ENCODE measurements at places on chromosomes 6 and 20. TPM values are rescaled to one million over a fixed set of nuclear protein-coding genes. Genes with fewer than 3 reads are reported as not detected.

- DNase-seq: no peak
These were observed 25.3 kb upstream of the HECA start for GRCh38 chr6:139109558-139109957.

DNA sequence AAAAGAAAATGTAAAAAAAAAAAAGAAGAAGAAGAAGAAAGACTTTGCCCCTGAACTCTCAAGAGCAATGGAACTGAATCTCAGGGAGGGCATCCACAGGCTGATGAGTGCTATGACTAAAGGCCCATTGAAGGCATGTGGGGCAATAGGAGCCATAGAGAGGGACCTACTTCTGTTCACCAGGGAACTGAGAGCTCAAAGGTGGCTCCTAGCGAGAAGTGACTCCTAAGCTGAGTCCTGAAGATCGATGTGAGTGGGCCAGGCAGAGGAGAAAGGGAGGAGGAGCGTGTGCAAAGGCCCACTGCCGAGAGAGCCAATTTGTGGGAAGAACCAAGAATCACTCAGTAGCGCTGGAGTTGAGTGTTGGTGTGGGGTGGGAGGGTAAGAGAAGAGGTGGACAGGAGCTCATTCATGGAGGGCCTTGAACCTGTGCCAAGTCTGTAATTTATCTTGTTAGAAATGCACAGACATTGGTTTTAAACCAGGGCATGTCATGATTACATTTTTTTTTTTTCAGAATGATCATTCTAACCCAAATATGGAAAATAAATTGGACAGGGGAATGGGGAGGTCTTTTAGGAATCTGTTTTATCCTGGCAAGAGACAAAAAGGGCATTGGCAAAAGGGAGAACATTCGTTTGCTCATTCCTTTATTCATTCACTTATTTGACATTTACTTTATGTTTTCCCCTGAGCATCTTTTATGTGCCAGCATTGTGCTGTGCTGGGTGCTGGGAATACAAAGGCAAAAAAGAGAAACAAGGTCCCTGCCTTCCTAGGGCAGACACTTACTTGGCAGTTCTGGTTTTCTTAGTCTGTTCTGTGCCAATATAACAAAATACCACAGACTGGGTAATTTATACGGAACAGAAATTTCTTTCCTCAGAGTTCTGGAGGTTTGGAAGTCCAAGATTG lies 67.4 kb upstream of the DSP start:
- DNase-seq: no peak

- DNase-seq: no peak
These were observed 47.0 kb downstream of the PRL start for GRCh38 chr6:22249711-22250350.

Gene RNF182
- 0.67 TPM for total RNA-seq

- DNase-seq: no peak
These were observed 326.7 kb downstream of the BCKDHB start for GRCh38 chr6:80433010-80433672.

Gene CLDN20
- not detected for total RNA-seq

GRCh38 chr20:10096790-10097189 lies 62.0 kb downstream of the ANKEF1 start:
- DNase-seq: no peak

- DNase-seq: no peak
These were observed 149.7 kb upstream of the ARID1B start for GRCh38 chr6:156627524-156627923.

Gene BHLHE23
- not detected for total RNA-seq

Gene SLC25A27
- total RNA-seq: 7.5 TPM

Gene CTCFL
- total RNA-seq: not detected

DNA sequence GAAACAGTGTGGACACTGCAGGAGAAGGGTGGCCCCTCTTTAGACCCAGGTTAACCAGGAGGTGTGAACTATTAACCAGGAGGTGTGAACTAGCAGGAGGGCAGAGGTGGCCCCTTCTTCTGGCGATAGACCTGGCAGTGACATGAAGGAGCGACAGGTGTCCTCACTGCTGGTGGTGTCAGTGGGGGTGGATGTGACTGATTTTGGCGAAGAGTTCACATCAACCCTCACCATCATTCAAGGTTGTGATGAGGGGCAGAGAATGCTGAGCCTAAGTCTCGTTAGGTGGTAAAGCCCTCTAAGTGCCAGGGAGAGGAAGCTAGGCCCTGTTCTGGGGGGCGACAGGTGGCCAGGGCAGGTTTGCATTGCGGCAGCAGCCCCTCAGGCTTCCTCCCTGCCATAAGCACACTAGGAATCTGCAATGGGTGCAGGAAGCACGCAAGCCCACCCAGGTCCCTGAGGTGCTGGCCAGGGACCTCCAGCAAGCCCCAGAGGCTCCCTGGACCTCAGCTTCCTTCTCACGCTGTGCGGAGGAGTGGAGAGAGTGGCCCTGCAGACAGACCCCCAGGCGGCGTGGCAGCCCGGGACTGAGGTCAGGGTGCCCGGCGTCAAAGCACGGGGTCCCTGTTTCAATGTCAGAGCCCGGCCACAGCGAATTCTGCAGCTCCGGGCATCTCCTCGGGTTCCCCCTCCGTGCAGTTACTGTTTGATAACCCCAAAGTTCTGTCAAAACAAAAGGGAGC lies 13.7 kb downstream of the NPEPL1 start:
- DNase-seq: peak; percentile 16

Gene EYA4
- 16.2 TPM for total RNA-seq

- DNase-seq: no peak
These were observed 291.6 kb downstream of the SOX4 start for GRCh38 chr6:21885111-21885510.

Gene TINAG
- 0.51 TPM for total RNA-seq

- DNase-seq: no peak
These were observed 108.2 kb upstream of the SALL4 start for GRCh38 chr20:51910321-51911050.

DNA sequence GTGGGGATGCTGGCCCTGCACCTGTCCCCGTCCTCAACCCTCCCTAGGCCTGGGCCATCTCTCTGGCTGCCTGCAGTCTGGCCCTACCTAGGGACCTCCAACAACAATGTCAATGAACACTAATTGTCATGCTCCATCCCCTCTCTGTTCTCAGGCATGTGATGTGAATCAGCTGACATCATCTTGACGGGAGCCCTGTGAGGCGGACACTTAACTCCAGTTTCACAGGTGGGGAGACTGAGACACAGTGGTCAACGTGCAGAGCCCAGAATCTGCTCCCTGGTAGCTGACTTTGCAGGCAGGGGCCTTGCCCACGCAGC lies 762 bp upstream of the TCEA2 start:
- no peak for DNase-seq

DNA sequence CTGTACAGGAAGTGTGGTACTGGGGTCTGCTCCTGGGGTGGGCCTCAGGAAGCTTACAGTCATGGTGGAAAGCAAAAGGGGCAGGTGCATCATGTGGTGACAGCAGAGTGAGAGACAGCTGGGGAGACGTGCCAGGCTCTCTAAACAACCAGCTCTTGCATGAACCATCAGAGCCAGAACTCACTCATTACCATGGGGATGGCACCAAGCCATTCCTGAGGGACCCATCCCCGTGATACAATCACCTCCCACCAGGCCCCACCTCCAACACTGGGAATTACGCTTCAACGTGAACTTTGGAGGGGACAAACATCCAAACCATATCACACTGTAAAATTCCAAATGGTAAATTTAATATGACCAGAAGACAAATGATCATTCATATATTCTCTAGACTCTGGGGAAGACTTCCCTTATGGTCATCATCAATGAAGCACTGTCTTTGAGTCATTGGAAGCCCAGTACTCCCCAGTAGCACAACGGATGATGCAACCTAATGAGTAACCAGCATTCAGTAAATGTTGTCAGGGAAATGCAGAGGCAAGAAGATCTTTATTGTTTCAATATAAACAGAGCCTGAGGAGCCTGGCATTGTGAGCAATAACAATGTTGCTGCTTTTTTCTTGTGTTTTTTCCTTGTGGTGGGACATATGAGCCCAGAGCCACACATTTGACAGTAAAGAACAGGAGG lies 48.2 kb upstream of the RALY start:
- no peak for DNase-seq

- no peak for DNase-seq
These were observed 222.8 kb upstream of the CITED2 start for GRCh38 chr6:139597087-139597763.

Gene VWA7
- total RNA-seq: 7.5 TPM

Measured in right atrium auricular region (tissue), 2 donors.